ENCODE measurements at places on chromosomes 12 and 14. TPM values are rescaled to one million over a fixed set of nuclear protein-coding genes. Genes with fewer than 3 reads are reported as not detected.

GRCh38 chr14:24274101-24274543 lies 2.7 kb upstream of the RABGGTA start:
- no peaks in the 10 kb centered on the region for H3K27me3 ChIP-seq
- no peaks in the 10 kb centered on the region for H3K4me1 ChIP-seq
- no peak overlapping the region for H3K4me3 ChIP-seq
- no peaks in the 10 kb centered on the region for H3K36me3 ChIP-seq
- H3K27ac ChIP-seq, result no peak overlapping the region

Gene SLC16A7
- polyA plus RNA-seq, result 2.4 TPM

DNA sequence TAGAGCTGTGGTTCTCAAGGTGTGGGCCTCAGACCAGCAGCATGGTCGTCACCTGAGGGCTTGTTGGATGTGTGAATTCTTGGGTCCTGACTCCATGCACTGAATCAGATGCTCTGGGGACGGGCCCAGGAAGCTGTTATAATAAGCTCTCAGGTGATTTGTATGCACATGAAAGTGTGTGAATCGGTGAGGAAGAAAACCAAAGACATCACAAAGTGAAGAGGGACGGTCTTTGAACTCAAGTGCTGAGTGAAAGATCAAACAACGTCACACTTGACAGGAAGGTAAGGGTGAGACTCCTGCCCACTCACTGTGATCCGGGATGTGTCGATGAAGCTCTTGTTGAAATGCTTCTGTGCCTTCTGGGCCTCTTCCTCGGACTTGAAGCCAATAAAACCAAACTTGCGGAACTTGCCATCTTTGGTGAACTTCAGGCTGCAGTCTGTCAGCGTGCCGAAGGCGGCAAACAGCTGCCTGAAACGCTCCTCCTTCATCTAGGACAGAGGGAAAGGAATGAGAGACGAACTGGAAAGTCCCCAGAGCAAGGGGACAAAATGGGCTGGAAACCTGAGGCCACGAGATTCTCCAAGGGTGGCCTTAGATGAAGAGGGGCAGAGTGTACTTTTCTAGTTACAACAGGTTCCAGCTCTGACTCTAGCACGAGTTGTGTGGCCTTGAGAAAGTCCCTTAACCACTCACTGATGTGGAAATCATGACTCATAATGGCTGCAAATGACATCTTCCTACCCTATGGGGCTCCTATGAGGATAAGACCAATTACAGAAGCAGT lies 4.0 kb downstream of the RBM19 start:
- H3K4me1 ChIP-seq, result peaks cover 5% of the 10 kb centered on the region
- no peak overlapping the region for H3K27ac ChIP-seq
- H3K4me3 ChIP-seq, result no peak overlapping the region
- DNase-seq, result no peak
- H3K36me3 ChIP-seq, result peaks cover 12% of the 10 kb centered on the region

- no peak overlapping the region for H3K27ac ChIP-seq
- H3K36me3 ChIP-seq, result no peaks in the 10 kb centered on the region
- no peak overlapping the region for H3K4me3 ChIP-seq
- no peaks in the 10 kb centered on the region for H3K27me3 ChIP-seq
Measured at GRCh38 chr12:31860401-31860800, 98.8 kb upstream of the RESF1 start.

- no peaks in the 10 kb centered on the region for H3K36me3 ChIP-seq
- H3K27ac ChIP-seq, result no peak overlapping the region
- no peaks in the 10 kb centered on the region for H3K4me1 ChIP-seq
- no peak for DNase-seq
Measured at GRCh38 chr14:93691042-93691780, 97.1 kb downstream of the PRIMA1 start.
